Dermis microvascular lymphatic vessel endothelial cell (primary cell): ENCODE measurements at places on chromosomes 6 and 20.

DNA sequence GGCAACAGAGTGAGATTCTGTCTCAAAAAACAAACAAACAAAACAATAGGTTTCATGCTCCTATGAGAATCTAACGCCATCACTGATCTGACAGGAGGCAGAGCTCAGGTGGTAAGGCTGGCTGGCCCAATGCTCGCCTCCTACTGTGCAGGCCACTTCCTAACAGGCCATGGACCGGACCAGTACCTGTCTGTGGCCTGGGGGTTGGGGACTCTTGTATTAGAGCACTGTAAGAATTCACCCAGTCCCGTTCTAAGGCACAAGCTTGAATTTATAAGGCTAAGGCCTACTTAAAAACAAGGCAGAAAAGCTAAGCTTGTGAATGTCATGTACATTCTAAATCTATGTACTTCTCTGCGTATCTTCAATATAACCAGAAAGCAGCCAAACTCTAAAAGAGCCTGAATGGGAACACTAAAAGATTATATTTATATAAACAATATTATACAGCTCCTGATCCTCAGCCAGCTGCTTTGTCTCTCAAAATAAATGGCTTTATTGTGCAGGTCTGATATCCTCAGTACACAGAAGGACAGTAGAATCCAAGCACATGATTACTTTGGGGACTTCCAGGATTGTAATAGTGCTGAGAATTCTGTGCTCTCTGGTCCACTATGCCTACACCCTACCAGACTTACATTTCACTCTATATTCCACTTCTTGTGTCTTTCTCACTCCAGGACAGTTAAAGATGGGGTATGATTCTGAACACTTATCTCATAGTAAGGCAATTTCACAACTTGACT, 64.5 kb upstream of the DST start:
- no peak for DNase-seq

- DNase-seq, result peak; percentile 78
Observed at GRCh38 chr6:27188885-27189418, 58.5 kb upstream of the PRSS16 start.

- DNase-seq, result no peak
Observed at GRCh38 chr6:36050305-36050704, 22.7 kb downstream of the MAPK14 start.

DNA sequence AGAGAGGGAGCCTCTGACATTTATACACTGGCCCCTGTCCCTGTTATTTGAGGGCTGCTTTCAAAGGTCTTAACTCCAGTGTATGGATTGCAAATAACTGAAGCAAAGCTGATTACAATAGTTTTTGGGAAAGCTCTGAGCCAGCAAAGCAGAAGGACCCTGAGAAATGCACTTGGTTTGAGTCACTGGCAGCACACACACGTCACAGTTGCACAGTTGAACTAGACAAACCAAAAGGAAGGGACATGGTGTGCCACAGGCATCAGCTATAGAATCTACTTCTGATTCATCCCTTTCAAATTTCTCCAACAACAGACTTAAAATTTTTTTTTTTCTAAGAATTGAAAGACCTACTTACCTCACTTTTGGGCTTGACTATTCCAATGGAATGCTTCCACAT, 56.4 kb downstream of the SNRNP48 start:
- no peak for DNase-seq

DNA sequence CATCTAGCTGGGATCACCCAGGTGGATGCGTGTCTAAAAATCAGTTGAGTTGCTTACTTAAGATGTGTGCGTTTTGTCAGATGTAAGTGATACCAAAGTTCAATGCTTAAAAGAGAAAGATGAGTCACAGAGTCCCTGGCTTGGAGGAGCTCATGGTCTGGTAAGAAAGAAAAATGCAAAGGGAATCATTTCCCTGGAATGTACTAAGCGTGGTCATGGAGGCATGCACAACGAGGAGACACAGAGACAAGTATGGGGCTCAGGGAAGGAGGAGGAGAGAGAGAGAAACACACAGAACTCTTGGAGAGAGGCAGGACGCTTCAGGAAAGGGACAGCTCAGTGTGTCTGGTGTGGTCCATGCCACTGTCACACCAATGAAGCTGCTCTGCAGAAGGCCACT, 186.9 kb upstream of the GMDS start:
- no peak for DNase-seq

- no peak for DNase-seq
Observed at GRCh38 chr20:39067526-39068216, 105.5 kb downstream of the DHX35 start.

DNA sequence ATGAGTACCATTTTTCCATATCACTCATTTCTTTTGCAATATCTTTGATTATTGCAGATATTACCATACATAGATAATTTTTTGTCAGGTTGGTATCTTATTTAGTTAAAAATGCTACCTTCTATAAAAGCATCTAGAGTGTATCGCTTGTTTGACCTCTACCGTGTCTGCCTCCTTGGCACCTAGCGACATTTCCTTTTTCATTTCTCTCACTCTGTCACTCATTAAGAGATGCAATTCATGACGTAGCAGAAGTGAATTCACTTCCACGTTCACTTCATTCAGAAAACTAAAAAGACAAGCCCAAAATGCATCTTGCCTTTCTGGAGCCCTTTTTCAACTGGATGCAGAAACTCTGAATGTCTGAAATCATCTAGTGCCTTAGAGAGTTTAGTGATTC, 172.9 kb downstream of the MMS22L start:
- DNase-seq, result no peak

- DNase-seq, result no peak
Observed at GRCh38 chr6:144536079-144536478, 250.9 kb downstream of the UTRN start.

DNA sequence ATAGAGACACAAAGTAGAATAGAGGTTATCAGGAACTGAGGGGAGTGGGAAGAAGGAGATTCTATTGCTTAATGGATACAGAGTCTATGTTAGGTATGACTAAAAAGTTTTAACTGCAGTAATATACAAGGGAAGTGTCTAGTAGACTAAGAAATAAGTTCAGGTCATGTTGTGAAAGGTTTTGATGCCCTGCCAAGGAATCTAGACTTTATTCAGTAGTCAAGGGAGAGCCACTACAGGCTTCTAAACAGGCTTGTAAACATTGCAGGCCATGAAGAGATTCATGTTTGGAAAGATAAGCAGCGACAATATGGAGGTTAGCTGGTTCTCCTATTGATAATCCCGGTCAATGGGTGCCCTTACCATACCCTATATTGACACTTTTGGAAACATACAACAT, 352.8 kb upstream of the SOX4 start:
- no peak for DNase-seq

DNA sequence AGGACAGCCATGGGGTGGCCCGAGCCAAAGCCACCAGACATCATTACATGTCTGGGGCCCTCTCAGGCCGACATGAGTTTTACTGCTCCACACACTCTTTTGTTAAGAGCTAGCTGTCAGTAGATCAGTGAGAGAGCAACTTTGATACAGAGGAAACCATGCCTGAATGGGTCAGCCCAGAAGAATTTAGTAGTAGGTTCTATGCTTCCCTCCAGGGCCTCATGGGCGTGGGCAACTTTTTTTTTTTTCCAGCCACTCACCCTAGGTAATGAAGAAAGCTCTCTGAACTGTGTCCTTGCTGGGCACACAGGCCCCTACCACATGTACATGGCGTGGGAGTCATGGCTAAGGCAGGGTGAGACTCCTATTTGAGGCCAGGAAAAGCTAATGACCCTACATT, 38.8 kb downstream of the HLA-F start:
- DNase-seq, result no peak

DNA sequence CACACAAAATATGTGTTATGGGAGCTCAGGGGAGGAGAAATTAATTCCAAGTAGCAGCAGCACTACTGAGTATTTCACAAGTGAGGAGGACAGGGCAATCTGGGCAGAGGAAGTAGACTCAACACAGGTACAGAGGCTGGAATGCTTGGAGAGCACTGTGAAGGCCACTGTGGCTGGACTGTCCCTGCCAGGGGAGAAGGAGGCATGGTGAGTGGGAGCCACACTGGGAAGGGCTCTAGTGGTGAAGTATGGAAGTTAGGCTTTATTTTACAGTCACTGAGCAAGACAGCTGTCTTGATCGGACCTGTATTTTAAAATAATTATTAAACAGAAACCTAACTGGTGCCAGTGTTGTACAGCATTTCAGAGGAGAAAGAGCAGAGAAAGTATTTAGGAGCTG, 28.8 kb downstream of the FAM229B start:
- no peak for DNase-seq

GRCh38 chr6:144248476-144249301, 36.4 kb upstream of the UTRN start:
- DNase-seq, result no peak

- no peak for DNase-seq
Observed at GRCh38 chr6:48037946-48038345, 73.1 kb downstream of the PTCHD4 start.

- DNase-seq, result no peak
Observed at GRCh38 chr20:34703424-34704176, 544 bp upstream of the TP53INP2 start.

GRCh38 chr6:36319436-36319762, 17.3 kb downstream of the BNIP5 start:
- no peak for DNase-seq

DNA sequence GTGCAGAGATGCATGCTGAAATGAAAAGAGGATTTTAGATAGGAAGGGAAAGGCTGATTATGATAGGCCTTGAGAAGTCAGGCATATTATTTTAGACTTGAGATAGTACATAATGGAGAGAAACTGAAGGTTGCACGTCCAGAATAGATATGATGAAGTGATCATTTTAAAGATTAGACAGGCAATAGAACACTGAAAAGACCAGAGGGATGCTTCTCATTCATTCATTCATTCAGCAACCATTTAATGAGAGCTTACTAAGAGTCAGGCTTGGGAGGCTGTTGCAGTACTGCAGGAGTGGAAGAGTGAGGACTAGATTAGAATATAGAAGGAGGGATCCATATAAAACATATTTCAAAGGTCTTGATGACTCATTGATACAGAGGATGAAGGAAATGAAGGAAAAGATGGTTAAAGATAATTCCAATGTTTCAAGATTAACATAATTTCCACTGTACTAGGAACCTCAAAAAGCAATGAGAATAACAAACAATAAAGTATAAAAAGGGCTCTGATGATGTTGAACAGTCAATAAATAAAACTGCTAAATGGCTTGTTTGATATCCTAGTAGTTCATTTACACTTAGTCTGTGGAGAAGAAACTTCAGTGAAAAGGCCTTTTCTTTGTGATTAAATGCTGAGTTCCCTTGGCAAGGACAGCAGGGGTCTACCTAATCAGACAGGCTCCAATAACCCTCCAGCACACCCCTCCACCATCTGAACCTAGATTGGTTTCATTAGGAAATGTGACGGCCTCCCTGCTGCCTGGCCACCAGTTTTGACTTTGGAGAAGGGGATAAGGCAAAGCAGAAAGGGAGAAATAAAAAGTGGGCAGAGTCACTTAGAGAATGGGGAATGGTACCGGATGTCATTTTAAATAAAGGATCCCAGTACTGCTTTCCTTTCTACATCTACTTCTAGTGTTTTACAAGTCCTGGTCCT, 5.3 kb upstream of the FBXO9 start:
- DNase-seq, result no peak

GRCh38 chr20:11847827-11848226, 69.9 kb upstream of the BTBD3 start:
- peak; percentile 7 for DNase-seq

GRCh38 chr20:62804021-62804626, 511 bp upstream of the OGFR start:
- no peak for DNase-seq

DNA sequence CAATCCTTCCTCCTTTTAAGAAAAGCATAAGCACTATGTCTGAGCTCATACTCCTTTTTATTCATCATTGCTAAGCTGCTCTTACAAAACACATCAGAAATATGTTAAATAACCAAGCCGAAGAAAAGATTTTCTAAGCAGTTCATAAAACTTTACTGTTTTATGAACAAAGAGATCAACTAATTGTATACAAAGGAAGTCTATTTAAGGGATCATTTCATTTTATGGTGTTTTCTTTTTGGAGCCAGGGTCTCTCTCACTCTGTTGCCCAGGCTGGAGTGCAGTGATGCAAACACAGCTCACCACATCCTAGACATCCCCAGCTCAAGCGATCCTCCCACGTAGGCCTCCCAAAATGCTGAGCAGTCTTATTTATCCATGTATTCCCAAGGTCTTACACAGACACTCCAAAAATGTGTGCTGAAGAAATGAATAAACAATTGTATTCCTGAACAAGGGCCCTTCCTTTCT, 9.3 kb downstream of the NUDT3 start:
- no peak for DNase-seq

DNA sequence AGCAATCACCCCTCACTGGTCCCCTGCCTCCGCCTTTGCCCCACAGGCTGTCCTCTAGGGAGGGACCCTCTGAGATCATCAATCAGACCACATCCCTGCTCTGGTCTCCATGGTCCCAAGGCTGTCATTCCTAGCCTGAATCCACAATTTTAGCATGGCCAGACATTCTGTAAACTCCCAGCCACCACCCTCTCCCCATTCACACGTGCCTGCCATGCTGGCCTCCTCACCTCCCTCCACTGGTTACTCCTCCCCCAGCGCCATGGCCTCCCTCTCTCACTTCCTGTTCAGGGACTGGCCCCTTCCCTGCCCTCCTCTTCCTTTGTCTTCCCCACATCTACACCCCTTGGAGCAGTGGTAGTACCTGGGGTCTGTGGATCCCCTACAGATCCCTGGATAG, 150.7 kb upstream of the MLN start:
- DNase-seq, result no peak

GRCh38 chr20:53828682-53829254, 235.1 kb upstream of the ZNF217 start:
- DNase-seq, result peak; percentile 23

DNA sequence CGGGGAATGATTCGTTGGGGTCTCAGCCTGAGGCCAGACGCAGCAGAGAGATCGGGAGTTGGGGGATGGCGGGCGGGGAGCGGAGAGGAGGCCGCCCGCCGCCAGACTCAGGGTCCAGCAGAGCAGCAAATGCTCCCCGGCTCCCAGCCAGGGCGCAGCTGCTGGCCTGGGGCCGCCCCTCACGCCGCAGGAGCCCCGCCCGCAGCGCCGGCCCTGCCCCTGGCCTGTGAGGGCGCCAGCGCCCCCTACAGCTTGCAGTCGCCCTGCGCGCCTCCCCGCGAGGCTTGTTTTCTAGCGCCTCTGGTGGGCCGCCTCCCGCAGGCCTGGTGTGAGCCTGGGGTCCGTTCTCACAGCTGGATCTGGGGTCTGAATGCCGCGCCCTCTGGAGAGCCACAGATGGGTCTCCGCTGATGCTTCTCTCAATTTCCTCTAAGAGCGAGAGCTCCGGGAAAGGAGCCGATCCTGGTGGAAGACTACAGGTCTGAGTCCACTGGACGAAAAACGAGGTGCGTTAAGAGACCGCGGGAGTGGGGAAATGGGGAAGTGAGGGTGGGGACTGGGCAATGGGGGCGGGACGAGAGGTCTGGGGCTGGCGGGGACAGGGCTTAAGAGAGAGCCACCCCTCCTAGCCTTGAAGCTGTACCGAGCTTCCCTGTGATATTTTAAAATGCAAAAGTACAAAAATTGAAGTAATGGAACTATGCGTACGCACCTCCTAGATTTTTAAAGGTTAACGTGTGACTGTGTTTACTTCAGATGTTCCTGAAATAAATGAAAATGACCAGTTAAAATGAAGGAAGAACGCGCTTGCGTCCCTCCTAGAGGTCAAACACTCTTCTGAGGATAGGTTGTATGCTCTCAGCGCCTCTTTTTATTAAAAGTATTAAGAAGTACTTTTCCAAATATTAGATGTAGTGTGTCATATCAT, 30.1 kb downstream of the TRIM38 start:
- DNase-seq, result peak; percentile 94

- no peak for DNase-seq
Observed at GRCh38 chr6:145755682-145756081, 20.4 kb upstream of the EPM2A start.

- DNase-seq, result no peak
Observed at GRCh38 chr6:133896344-133896721, 7.4 kb downstream of the TCF21 start.
